ENCODE measurements at places on chromosomes 5 and 9. TPM values are rescaled to one million over a fixed set of nuclear protein-coding genes. Genes with fewer than 3 reads are reported as not detected.

SLC27A6 gene
- 0.10 TPM for polyA plus RNA-seq

C9orf50 gene
- polyA plus RNA-seq = 0.20 TPM

ZER1 gene
- 64.5 TPM for polyA plus RNA-seq

GABRA1 gene
- polyA plus RNA-seq = not detected

ALDH7A1 gene
- polyA plus RNA-seq = 99.9 TPM

INIP gene
- 23.8 TPM for polyA plus RNA-seq

CACFD1 gene
- polyA plus RNA-seq = 15.8 TPM

SMIM33 gene
- not detected for polyA plus RNA-seq

FIBCD1 gene
- 1.4 TPM for polyA plus RNA-seq

GRCh38 chr5:155838394-155838793, 488.6 kb upstream of the SGCD start:
- no peak for DNase-seq

GRCh38 chr5:145703856-145704255, 131.3 kb downstream of the PRELID2 start:
- no peak for DNase-seq

GRCh38 chr5:87156631-87157030, 111.1 kb upstream of the RASA1 start:
- no peak for DNase-seq

DNA sequence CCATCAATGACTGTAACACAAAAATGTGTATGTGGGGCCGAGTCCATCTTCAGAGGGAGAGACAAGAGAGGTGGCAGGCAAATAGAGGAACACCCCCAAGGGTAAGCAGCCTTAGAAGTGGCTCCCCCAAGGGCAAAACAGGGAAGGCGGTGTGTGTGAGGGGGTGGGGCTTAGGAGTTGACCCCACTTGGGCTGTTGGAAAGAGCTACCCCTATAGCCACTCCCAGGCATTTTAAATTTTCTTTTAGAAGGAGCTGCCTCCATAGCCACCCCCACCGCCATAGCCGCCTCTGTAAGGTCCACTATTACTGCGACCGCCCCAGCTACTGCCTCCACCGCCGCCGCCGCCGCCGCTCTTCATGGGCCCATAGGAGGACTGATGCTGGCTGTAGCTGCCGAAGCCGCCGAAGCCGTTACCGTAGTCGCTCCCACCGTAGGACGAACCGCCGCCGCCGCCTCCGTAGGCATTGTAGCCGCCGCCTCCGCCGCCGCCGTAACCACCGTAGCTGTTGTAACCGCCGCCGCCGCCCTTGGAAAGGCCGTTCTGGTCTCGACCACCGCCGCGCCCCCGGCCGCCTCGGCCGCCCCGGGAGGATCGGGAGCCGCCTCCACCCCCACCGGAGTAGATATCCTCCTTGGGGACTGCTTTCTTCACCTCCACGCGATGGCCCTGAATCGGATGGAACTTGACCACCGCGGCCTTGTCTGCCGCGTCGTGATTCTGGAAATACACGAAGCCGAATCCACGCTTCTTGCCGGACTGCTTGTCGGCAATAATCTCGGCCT, 1.1 kb downstream of the HNRNPA0 start:
- no peak for DNase-seq

- no peak for DNase-seq
These were observed 14.3 kb downstream of the CDC14B start for GRCh38 chr9:96605328-96605727.

DNA sequence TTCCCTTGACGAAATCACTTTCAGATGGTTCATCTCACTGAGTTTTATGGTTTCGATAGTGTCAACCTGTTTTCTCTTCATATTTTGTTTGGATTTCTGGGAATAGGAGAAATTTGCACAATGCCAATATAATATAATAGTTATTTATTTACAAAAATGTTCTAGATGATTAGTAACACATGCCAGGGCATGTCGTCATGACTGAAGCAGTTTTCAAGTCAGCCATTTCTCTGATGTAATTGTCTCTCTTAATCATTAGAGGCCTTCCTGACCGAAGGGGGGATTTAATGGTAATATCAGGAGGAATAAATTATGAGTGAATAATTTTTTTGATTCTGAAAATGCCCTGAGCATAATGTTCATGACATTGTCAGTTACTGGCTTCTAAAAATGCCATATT, 246.5 kb upstream of the ATP10B start:
- DNase-seq = no peak

DNA sequence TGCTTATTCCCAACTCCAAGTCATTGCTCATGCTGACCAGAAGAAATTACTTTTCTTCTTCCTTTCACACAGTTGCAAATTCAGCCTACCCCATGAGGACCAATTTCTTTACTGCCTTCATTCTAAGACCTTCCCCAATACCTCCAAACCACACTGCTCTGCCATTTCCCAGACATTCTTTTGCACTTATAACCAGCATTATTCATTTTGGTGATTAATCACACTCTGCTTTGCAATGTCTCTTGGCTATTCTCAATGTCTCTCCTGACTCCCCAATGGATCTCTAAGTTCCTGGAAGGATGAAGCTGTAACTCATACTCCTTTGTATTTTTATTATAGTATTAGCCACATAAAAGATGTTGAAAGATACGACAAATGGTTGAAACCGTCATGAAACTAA, 105.7 kb upstream of the RANBP3L start:
- DNase-seq = no peak

- no peak for DNase-seq
These were observed 21.3 kb downstream of the NIPAL4 start for GRCh38 chr5:157481265-157481664.

- DNase-seq = no peak
These were observed 40.1 kb upstream of the GLIS3 start for GRCh38 chr9:4339836-4340560.

DNA sequence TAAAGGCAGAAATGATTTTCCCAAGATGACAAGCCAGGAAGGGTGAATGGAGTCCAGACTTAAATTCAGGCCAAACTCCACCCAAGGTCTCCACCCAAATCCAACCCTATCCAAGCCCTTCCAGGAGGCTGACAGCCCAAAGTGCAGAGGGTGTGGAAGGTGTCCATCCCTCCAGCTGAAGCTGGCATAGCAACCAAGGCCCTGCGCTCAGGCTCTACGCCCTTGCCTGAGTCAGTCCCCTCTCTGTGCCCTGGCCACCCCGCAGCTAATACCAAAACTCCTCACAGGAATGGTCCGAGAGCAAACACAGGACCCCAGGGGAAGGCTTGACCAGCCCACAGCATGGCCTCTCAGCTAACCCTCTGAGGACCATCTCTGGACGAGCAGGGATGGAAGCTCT, 2.1 kb downstream of the SEPTIN8 start:
- DNase-seq = no peak

GRCh38 chr9:98654247-98654646, 54.5 kb downstream of the GABBR2 start:
- DNase-seq = peak; percentile 70

DNA sequence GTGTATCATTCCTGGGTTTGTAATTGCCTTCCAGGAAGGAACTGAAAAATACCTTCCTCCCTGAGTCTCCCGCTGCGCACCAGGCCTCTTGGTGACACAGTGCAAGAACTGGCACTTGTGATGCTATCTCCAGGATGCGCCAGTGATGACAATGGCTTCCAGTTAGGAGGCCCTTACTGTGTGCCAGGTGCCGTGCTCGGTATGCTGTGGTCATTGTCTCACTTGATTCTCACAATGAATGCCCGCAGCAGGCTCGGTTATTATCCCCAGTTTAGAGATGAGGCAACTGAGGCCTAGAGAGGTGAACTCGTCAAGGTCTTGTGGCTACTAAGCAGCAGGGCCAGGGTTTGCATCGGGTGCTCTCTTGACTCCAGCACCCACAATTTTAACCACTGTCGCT, 31.5 kb upstream of the SLC2A8 start:
- no peak for DNase-seq

- DNase-seq = no peak
These were observed 27.3 kb downstream of the ELL2 start for GRCh38 chr5:95934207-95934804.
